Fibroblast of skin of abdomen (primary cell): ENCODE measurements at places on chromosomes 12 and 14.

- peak; percentile 82 for DNase-seq
These were observed 67.9 kb upstream of the USP15 start for GRCh38 chr12:62192180-62192902.

GRCh38 chr12:98228683-98229539 is 286.5 kb upstream of the TMPO start:
- no peak for DNase-seq

- DNase-seq: no peak
These were observed 35.7 kb downstream of the CDC42BPB start for GRCh38 chr14:103021684-103022001.

DNA sequence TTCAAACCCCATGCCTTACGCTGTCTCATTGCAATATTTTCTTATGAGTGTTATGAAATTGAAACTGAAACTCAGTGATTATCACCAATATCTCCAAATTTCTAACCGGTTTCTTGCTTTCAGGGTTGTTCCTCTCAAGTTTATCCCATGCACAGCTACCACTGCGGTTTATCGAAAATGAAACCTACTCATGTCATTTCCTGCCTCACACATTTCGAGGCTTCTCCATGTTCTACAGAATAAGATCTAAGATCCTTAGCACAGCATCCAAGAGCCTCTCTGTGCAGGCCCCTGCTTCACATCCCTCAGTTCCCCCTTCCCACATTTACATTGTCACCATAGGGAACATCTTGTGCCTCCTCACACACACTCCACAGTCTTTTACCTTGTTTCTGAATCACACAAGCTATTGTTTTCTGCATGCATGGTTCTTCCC is 45.5 kb upstream of the FAR2 start:
- no peak for DNase-seq

DNA sequence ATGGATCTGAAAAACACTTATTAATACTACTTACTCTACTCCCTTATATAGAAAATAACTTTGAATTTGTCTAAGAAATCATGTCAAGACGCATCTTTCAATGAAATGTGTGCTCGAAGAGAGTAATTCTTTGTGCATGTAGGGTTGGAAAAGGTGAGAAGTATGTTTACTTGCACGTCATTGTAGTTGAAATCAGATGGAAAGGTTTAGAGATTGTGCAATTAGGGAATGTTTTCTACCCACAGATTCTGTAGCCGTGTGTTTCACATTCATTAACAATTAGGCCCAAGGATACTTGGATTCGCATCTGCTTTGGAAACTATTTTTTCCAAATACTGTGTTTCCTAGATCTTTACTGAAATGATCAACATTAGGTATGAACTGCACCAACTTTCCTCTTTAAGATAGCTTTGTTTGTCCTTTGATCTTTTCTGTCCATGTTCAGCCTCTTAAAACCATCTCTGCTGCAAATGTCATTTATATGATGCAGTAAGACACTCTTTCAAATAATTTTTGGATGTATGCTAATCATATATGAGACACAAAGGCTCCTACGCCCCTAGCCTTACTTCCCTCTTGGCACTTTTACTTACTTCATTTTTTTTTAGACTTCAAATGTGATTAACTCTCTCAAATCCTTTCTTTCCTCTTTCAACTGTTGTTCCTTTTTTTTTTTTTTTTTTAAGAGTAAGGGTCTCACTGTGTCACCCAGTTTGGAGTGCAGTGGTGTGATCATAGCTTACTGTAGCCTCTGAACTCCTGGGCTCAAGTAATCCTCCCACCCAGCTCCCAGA is 58.0 kb upstream of the PSMA6 start:
- peak; percentile 69 for DNase-seq

- peak; percentile 14 for DNase-seq
These were observed 39.6 kb downstream of the CCDC88C start for GRCh38 chr14:91377700-91378652.

- DNase-seq: no peak
These were observed 724 bp downstream of the BLOC1S1 start for GRCh38 chr12:55716582-55716957.

DNA sequence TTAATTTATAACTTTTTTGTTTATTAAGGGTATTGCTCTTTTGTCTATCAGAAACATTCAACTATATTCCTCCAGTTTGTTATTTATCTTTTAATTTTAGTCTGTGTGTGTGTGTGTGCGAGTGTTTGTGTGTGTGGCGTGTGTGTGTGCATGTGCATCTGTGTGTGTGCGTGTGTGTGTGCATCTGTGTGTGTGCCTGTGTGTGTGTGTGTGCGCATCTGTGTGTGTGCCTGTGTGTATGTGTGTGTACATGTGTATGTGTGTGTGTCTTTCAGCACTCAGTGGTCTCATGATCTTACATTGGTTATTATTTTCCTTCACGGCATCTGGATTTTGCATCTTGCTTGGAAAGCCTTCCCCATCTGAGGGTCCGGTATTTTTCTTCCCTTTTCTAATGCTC is 281.1 kb upstream of the RTL1 start:
- DNase-seq: no peak
